Amniotic epithelial cell (primary cell): ENCODE measurements at places on chromosomes 12 and 14.

DNA sequence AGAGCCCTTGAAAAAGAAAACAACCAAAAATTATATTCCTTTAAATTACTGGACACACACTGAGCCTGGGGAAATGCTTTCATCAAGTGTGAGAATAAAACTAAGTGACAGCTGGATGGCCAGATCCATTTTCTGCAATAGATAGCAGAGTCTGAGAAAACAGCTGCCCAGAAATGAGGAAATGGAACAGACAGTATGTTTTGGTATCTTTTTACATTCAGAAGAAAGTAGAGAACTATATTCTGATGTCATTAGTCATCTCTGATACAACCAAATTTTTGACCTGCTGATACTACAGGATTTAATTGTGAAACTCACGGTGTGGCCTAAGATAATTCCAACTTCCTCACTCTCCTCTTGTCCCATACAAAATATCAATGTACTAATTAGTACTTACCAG, 78.2 kb downstream of the HMGA2 start:
- DNase-seq: peak; percentile 73

DNA sequence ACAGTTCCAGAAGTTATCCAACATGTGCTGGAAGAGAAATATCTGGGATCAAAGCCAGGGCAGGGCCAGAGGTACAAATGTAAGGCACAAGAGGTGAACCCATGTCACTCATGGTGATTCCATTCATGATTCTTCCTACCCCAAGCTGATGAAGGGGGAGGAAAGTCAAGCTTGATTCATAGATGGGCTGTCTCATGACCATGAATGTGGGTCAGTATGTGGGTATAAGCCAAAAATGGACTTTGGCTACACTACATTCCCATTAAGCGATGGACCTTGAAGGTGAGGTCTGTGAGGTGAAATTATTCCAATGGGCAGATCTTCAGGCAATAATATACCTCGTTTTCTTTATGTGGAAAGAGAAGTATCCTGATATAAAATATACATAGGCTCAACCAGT, 217.1 kb downstream of the BTG1 start:
- no peak for DNase-seq

DNA sequence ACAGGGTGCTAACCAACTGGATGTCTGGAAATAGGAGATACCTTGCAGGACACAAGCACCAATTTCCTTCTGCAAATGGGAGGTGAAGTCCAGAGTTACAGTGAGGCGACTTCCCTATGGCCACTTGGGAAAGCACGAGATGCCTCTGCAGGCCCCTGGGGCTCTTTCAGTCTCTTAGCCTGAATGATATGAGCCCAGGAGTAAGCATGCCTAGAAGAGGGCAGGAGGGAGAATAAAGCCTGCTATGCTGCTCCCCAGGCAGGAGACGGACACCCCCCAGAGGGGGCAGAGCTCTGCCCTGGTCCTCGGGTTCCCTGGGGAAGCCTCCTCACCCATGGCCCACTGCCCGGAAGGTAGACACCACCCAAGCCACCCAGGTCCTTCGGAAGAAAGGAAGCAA, 105.1 kb downstream of the GCH1 start:
- no peak for DNase-seq

DNA sequence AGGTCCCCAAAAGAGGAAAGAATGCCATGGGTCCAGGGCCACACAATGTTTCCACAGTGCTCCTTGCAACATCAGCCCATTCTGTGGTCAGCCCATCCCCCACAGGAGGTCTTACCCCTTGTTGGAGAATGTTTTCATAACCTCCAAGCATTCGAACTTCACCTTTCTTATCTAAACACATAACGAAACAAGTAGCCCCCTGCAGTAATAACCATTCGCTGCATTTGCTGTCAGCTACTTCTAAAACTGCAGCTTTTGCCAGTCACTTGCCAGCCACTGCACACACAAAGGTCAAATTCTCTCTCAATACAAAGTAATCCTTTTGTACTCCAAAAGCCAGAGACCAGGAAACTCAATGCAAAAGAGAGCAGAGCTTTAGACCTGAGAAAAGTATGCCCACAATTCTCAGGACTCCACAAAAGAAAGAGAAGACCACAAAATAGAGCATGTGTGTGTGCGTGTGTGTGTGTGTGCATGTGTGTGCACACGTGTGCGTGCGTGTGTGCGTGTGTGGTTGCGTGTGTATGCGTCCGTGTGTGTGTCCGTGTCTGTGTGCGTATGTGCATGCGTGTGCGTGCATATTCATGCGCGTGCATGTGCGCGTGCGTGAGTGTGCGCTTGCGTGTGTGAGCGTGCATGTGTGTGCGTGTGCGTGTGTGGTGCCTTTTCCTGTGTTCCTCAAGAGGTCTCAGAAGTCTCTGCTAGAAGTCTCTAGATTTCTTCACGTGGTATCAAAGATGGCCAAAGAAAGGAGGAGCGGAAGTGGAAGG, 31.7 kb upstream of the NINJ2 start:
- DNase-seq: peak; percentile 57

DNA sequence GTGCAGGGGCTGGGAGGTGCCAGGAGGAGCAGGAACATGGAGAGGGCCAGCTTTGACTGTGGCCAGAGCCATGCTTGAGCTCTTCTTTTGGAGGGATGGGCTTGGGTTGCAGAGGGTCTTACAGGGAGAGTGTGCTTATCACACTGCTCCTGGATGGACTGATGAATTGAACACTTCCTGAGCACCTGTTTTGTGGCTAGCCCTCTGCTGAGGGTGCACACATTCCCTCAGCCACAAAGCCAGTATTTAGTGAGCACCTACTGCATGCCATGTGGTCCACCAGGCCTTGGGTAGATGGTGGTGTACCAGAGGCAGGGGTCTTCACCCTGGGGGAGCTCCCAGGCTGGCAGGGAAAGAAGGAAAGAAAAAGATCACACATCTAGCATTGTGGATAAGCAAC, 118.9 kb downstream of the SLC25A47 start:
- no peak for DNase-seq

- no peak for DNase-seq
These were observed 17.8 kb downstream of the TAOK3 start for GRCh38 chr12:118354903-118355302.

GRCh38 chr12:56205445-56205844, 16.2 kb upstream of the SMARCC2 start:
- DNase-seq: no peak

- peak; percentile 62 for DNase-seq
These were observed 119.7 kb downstream of the FBXL14 start for GRCh38 chr12:1474574-1475153.

DNA sequence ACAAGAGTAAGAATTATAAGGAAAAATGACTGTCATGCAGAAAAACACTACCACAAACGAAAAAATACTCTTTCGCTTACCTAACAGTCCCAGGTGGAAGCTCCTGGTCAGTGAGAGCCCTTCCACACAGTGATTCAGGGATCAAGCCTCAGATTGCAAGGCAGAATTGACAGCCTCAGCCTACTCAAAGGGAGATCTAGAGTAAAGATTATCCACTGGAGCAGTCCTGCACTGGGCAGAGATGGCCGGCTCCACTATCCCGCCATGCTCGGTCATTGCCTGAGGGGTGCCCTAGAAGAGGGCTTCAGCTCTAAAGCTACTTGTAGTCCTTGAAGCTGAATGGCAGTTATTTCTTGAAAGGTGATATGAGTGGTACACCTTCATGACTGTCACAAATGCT, 174.7 kb downstream of the TTC8 start:
- DNase-seq: no peak

DNA sequence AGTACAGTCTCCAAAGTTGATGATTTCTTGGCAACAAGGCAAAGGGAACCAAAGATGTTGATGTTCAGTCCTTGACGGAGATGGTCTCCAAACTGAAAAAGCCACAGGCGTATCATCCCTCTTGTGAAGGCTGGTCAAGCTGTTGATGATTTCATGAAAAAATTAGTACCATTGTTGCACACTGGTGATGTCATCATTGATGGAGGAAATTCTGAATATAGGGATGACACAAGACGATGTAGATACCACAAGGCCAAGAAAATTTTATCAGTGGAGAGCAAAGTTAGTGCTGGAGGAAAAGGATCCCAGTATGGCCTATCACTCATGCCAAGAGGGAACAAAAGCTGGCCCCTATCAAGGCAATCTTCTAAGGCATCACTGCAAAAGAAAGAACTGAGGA, 88.7 kb upstream of the KRR1 start:
- DNase-seq: no peak

DNA sequence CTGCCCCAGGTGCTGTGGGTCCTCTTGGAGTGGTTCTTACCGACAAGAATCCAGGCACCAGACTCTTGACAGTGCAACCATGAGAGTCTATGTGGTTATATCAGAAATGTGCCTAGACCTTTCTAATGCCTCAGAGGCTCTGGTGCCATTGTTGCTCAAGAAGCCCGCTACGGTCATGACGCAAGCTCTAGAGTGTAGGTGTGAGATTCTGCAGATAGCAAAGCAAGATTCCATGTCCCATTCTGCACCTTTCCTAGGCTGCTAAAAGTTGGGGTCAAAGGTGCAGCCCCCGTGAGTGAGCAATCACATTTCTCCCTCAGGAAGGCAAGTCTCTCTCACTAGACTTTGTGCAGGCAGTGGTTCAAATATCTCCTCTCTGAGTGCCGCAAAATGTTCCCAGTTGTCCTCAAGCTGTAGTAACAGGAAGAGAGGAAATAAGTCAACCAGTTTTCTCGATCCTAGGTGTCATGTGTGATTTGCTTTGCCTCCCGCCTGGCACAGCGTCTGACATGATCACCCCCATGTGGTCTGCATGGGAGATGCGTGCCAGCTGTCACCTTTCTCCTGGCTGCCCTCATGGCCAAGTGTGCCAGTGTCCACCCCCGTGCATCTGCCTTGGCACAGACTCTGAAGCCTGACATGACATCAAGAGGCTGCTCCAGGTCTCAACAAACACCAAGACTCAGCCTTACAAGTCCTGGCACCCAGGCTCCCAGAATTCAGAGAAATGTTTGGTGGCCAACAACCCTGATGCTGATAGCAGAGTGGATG, 122.5 kb upstream of the COCH start:
- DNase-seq: no peak

DNA sequence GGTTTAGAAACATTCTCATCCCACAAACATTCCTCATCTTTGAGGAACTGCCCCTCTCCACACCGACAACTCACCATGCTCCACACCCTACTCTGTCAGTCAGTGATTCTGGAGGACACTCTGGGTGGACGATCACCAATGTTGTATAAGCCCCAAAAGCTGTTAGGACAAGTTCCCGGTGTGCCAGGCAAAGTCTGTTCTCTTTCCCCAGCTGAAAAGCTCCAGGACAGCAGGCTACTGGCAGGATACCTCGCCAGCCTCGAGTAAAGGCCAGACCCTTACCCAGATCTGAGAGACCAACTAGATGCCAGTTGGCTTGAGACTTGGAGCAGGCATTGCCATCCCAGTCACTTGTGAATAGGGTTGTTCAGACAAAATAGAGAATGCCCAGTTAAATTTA, 12.0 kb downstream of the KRT5 start:
- peak; percentile 24 for DNase-seq

- DNase-seq: peak; percentile 28
These were observed 313.5 kb downstream of the KCNC2 start for GRCh38 chr12:74896186-74896585.

GRCh38 chr14:71403656-71404055, 496.4 kb downstream of the PCNX1 start:
- peak; percentile 58 for DNase-seq

DNA sequence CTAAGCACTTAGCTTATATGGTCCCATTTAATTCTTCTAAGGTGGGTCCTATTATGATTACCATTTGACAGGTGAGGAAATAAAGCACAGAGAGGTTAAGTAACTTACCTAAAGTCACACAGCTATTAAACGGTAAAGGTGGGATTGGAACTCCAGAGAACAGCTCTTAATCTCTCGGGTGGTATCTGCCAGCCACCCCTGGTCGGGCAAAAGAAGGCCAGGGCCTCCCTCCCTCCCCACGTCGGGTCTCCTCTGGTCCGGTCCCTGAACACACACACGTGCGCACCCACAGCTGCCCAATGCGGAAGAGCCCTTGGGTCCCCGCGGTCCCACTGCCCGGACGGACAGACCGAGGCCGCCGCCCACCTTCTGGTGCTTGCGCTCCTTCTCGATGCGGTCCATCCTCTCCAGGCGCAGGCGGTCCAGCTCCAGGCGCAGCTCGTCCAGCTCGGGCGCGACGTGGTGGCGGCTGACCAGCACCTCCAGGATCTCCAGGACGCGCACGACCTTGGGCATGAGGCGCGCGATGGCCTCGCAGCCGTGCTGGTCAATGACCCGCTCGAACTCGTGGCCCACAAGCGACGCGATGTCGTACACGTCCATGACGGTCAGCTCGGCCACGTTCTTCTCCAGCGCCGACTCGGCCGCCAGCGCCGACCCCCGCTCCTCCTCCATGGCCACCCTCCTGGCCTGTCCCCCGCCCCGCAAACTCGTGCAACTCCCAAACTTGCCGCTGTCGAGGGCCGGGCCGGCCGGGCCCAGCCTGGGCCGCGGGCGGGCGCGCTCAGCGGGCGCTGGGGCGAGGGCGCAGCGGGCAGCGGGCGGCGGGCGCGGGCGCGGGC, 490 bp downstream of the RILPL1 start:
- DNase-seq: no peak

GRCh38 chr14:97602438-97603117, 805.4 kb downstream of the VRK1 start:
- no peak for DNase-seq

DNA sequence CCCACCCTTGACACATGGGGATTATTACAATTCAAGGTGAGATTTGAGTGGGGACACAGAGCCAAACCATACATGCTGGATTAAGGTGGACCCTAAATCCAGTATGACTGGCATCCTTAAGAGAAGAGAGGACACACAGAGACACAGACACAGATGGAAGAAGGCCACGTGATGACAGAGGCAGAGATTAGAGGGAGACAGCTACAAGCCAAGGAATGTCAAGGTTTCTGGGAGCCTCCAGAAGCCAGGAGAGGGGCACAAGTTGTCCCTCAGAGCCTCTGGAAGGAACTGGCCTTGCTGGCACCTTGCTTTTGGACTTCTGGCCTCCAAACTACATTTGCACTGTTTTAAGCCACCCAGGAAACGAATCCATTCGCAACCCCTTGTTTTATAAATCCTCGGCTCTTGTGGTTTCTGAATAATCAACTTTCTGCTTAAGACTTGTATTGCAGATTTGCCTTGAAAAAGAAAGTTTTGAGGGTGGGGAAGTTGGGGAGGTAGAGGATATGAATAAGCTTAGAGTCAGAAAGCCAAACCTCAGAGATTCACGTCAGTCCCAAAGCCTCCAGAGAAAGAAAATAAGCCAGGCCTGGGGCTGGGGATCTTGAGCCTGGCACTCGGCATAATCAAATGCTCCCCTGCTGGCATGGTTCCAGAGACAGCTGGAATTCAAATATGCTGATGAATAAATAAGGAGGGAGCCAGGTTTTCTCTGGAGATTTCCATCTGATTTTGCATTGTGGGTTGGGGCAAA, 224.2 kb upstream of the PWP1 start:
- peak; percentile 86 for DNase-seq
